ENCODE measurements at places on chromosomes 7 and 10.
A peak's percentile ranks its signal among the peaks of the same experiment; 100 is the strongest.

DNA sequence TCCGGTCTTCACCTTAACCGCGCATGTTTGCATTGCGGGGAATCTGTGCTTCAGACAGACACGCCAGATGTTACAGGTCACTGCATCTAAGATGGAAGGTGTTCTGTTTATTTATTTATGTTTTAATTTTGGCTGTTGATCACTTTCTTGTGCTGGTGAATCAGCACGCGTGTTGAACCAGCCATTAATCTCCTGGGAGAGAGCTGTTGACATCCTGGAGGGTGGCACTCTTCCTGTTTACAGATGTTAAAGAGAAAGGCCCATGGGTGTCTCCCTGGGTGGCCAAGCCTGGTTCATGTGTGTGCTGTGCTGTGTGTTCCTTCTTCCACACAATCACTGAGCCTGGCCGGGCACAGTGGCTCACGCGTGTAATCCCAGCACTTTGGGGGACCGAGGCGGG, 355.3 kb downstream of the PAXIP1 start:
- no peak for DNase-seq

DNA sequence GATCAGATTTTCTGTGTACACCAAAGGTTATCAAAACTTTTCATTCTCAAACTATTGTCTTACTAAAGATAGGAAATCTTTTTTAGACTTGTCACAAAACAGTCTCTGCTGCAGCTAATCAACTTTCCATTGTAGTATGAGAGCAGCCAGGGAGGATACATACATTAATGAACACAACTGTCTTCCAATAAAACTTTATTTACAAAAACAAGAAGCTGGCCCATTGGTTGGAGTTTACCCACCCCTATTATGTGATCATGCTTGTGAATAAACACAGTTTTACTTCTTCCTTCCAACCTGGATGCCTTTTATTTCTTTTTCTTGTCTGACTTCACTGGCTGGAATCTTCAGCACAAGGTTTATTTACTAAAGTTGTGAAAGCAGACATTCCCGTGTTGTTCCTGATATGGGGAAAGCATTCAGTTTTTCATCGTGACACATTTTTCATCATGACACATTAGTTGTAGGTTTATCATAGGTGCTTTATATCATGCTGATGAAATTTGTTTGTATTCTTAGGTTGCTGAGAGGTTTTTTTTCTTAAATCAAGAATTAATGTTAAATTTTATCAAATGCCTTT, 98.5 kb upstream of the CDK13 start:
- DNase-seq, result no peak

DNA sequence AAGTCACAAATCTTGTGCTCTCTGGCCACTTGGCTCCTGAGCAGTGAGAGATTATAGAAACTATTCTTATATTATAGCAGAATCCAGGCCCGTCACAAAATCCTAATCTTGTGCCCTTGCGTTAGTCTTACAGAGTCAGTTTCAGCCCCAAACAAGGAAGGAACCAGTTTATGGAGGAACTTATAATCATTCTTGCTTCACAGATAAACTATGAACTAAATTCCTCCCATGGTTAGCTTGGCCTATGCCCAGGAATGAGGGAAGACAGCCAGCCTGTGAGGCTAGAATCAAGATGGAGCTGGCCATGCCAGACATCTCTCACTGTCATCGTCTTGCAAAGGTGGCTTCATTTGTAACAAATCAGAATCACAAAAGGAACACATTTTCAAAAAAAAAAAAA, 199.7 kb upstream of the PITRM1 start:
- peak; percentile 69 for DNase-seq

GRCh38 chr7:12719981-12720865, 32.8 kb downstream of the ARL4A start:
- no peak for DNase-seq

GRCh38 chr7:155190688-155191087, 107.0 kb upstream of the INSIG1 start:
- DNase-seq, result no peak

GRCh38 chr10:122310311-122311050, 39.4 kb downstream of the BTBD16 start:
- DNase-seq, result no peak

DNA sequence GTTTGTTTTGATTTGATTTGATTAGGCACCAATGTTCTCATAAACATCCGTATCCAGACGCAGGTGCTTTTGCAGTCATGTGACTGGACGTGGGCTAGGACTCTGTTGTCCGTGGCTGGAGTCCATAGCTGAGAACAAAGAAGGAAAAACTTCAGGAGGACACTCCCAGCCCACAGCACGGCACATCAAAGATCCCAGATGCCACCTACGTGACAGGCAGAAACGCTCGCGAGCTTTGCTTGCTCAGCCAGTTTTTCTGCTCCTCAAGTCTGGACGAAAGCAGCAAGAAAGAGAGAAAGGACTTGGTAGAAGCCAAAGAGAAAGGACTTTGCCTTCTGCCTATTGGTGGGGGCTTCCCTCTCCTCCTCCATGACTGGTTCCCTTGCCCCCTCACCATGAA, 6.9 kb upstream of the ZKSCAN1 start:
- DNase-seq, result no peak

DNA sequence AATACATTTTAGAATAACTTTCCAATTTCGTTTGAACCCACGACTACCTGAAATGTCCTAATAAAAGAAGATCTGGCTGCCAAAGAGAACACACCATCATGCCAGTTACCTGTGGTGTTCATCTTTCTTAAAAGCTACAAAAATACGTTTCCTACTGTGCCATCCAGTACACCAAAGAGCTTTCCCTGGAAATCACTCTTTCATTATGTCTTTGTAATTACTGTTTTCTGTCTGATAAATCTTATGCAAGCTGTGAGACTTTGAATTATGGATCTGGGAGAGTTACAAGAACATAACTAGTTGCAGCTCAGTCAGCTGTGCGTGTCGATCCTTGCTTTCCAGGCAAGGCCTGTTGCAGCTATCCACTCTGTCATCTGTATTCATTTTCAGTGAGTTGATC, 12.5 kb upstream of the POM121L12 start:
- DNase-seq, result no peak

DNA sequence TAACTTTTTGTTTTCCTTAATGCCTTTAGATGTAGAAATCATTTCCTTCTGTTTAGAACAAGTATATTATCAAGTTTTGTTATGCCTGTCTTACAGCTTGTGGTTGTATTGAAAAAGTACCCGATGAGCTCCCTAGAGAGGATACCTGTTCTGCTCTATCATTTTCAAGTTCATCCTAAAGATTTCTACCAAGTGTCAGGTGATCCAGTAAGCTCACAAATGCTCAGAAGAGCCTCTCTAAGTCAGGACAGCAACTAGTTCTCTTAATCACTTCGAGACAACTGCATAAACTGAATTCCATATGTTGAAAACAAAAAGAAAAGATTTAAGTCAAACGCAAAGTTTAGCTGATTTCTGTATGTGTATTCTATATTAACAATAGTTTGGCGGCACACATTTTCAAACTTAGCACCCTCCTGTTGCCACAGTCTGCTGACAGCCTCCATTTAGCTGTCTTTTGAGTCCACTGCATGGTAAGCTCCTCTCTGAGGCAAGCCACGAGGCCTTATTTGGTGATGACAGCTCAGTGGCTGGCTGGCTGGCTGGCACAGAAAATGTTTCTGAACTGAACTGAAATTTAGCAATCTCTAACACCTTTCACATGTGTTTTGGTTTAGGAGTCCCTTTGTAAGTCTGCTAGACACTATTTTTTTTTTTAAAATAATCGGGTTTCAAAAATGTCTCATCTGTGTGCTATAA, 59.4 kb downstream of the SEMA3C start:
- peak; percentile 89 for DNase-seq

DNA sequence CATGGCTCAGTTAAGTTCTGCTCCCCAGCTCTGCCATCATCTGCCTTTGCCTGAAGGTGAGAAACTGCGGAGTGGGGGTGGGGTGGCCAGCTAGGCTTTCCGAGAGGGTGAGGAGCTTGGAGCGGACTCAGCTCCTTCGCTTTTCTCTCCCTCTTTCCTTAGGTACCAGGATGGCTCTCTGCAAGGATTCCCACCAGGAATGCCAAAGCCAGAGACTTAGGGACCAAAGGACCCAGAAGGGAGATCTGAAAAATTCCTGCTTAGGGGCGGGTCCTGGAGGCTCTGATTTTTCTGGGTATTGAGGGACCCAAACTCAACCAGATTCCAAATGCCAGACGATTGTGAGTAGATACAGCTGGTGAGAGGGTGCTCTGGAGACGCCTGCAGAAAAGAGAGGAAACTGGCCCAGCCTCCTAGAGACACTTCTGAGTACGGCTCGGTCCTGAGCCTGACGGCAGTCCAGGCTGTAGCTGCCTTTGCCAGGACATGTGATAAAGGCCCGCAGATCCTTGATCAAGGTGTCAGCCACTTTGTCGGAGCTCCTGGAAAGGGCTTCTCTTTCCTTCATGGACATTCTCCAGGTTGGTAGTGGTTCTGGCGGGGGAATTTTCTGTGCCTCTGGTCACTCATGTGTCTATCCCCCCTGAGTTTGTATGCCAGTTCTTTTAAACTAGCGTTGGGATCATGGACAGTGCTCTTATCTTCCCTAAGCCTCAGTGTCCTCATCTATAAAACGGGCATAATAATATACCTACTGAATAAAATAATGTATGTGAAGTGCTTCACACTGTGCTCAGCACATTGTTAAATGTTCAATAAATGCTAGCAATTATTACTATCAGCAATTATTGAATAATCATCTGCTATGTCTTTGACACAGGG, 42.5 kb upstream of the BTRC start:
- no peak for DNase-seq

DNA sequence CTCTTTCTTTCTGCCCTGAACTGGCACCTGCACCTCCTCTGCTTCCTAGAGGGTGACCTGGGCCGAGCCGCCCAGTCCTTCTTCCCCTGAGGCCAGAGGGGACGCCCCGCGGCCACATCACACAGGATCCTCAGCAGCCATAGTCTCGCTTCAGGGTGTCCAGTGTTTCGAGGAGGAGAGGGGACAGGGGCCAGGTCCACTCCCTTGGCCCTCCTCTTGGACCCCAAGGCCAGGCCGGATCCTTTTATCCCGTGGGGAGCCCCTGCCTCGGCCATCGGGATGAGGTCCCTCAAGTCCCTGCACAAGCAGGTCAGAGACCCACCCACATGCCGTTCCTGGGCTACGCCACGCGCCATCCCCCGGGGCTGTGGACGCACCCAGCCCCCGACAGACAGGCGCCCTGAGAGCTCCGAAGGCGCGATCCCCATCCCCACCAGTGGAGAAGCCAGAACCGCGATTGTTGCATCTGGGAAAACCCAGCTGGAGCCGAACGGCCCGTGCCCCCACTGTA, 3.6 kb downstream of the BHLHA15 start:
- DNase-seq, result no peak

- DNase-seq, result no peak
Observed at GRCh38 chr10:52951824-52952223, 179.2 kb upstream of the MBL2 start.

GRCh38 chr10:110491346-110491745, 6.4 kb upstream of the DUSP5 start:
- DNase-seq, result no peak

DNA sequence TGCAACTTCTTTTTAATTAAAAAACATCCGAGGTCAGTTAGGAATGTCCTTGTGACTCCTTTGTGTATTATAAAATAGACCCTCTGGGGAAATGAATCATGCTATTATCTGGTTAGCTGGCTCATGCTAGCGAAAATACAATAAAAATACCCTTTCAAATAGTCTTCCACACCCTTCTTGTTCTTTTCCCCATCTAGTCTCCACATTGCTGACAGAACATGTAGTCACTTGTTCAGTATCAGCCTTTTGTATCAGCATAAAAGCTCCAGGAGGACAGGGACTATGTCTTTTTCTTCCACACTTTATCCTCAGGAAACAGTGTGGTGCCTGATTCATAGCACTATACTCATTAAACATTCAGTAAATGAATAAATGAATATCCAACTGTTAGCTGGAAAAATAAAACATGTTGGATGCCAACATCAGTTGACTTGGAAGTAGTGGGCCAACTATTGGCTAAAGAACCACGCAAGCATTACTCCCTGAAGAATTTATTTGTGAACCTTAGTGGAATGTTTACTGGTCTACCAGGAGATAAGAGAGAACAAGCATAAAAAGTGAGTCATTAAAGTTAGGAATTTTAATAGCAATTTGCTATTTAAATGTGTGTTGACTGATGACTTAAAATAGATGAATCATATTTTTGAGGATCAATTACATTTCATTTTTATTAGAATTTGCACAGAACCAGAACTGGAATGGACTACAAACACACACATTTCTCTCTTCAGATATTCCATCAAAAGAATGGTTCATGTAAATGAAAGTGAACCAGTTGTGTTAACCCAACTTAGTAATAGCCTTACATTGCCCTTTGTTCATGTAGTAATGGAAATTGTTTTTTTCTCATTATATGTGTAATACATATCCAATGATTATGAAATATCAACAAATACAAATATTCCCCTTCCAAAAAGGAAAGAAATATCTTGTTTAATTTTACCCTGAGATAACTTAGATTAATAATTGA, 129.6 kb downstream of the DKK1 start:
- DNase-seq, result peak; percentile 87

GRCh38 chr7:102281785-102282184, 4.9 kb upstream of the SH2B2 start:
- no peak for DNase-seq

- no peak for DNase-seq
Observed at GRCh38 chr10:34184397-34184796, 630.7 kb downstream of the PARD3 start.

DNA sequence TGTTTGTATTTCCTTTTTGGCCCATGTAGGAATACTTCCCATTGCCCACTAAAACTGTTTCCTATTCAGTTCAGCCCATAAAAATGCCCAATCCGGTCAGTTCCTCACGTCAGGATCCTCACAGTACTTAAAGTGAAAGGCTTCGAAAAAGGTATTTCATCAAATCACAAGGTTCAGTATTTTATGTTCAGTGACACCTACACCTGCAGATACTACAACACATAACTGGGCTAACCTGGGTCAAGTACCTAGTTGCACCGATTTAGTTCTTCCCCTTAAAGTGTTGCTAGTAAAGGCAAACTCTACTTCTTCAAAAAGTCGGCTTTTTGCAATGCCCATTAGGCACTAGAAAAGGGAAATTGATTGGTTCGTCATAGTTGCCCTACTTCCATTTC, 1.1 kb downstream of the SNX13 start:
- peak; percentile 21 for DNase-seq

GRCh38 chr7:30412782-30413504, 65.6 kb downstream of the NOD1 start:
- peak; percentile 76 for DNase-seq

DNA sequence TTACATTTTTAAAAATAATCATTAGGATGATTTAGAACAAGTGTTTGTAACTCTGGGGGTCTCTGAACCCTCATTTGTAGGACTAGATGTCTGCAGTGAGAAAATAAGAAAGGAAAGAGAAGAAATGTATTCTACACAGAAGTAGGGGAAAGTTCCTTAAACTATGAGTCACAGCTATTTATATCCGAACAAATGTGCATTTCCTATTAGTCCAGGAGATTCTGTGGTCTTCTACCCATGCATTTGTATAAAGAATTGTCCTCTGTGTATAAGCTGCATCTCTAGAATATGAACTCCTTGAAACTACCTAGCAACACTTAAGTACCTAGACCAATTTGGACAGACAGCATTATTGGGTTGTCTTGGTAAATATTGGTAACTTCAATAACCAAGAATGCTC, 15.9 kb upstream of the CD36 start:
- DNase-seq, result peak; percentile 51

GRCh38 chr7:14717816-14718215, 184.7 kb downstream of the DGKB start:
- DNase-seq, result no peak

GRCh38 chr7:105122619-105123018, 108.6 kb downstream of the KMT2E start:
- DNase-seq, result no peak

GRCh38 chr10:60167050-60167449, 222.6 kb downstream of the ANK3 start:
- DNase-seq, result no peak
